ENCODE measurements at places on chromosomes 4 and X. TPM values are rescaled to one million over a fixed set of nuclear protein-coding genes. Genes with fewer than 3 reads are reported as not detected.

DNA sequence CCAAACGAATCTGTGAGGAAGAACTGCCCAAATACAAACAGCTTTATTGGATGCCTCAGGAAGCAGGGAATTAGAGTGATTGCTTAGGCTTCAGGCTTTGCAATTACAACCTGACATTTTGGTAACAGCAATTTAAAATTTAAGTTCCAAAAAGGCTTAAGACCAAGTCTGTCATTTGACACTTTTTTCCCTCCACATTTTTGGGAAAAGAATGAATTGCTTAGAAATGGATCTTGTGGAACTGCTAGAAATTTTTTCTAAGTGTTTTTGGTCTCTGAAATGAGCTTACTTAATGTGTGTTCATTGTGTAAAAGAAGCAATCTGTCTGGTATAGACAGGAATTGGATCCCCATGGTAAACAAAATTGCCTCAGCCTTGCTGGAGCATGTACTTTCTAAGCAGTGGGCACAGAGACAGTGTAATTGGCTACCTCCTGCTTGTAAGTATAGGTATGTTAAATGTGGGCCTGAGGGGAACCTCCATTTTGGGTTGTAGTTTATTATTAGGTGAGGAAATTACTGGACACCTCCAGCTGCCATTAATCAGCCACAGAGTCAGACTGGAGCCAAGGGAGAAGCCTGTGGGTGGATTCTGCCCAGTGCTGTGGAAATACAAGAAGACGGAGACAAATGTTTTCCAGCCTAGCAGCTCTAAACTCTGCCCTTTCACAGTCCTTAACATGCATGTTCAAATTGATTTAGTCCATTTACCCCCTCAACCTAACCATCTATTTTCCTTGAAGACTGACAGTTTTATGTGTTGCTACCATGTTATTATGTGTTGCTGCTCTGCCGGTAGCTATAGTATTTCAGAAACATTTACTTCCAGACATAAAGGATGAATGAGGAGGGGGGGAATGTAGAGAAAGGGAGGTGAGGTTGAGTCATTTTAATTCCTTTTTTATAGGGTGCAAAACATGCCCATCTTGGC lies 473.0 kb downstream of the SPRY1 start:
- H3K36me3 ChIP-seq: no peaks in the 10 kb centered on the region
- no peaks in the 10 kb centered on the region for H3K4me1 ChIP-seq
- no peak overlapping the region for H3K4me3 ChIP-seq
- no peak for DNase-seq
- H3K27me3 ChIP-seq: no peaks in the 10 kb centered on the region
- H3K27ac ChIP-seq: no peak overlapping the region

DNA sequence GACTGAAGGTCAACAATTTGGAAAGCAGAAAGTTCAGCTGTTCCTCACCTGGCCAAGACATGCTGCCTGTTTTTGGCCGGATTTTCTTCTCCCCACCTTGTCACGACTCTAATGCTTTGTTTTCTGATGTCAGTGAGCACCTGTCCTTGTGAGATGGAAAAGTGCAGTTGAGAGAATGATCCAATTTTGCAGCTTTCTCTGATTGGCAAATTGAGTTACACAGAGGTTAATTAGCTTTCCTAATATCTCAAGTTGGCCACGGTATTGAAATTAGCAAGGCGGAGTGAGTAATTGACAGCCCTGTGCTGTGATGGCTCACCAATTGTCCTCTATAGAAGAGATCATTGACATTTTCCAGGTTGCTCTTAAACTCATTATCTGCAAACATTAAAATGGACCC lies 126.8 kb upstream of the VCX3A start:
- no peak for DNase-seq
- no peaks in the 10 kb centered on the region for H3K27me3 ChIP-seq
- H3K36me3 ChIP-seq: no peaks in the 10 kb centered on the region
- no peak overlapping the region for H3K4me3 ChIP-seq

- H3K27ac ChIP-seq: no peak overlapping the region
- no peak overlapping the region for H3K4me3 ChIP-seq
- H3K4me1 ChIP-seq: peaks cover 10% of the 10 kb centered on the region
- H3K36me3 ChIP-seq: no peaks in the 10 kb centered on the region
- H3K27me3 ChIP-seq: no peaks in the 10 kb centered on the region
These were observed 306.3 kb downstream of the ANK2 start for GRCh38 chr4:113355550-113356371.

DNA sequence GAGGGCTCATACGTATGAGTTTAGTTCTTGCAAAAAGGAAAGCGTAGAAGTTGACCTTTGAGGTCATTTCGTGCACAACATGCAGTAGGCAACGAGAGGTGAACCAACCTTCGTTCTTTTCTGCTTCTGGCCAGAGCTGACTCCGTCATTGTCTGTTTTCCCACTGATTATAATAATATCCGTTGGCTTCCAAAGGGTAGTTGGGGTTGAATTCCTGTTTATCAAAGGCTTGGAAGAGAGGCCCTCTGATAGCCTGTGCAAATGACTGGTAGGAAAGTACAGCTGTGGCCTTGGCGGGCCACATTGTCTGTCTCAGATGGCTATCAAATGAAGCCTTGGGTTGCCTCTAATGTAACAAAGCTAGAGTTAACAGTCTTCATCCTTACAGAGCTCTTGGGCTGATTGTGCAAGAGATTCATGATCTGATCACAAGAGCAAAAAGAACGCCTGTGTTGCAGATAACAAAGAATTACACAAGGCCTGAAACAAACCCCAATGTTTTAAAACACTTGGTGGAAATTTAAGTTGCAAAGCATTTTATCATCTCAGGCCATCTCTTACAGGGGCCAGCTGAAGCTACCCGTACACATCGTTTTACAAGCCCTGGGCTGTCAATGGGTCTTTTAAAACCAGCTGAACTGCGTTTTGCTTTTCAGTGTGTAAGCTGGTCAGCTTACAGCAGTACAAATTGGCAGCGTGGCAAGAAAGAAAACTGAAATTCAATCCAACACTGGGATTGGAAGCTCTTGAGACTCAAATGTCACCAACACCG lies 46.1 kb upstream of the FAM9C start:
- H3K36me3 ChIP-seq: no peaks in the 10 kb centered on the region
- no peak overlapping the region for H3K4me3 ChIP-seq
- no peak for DNase-seq
- H3K27me3 ChIP-seq: no peaks in the 10 kb centered on the region
- H3K27ac ChIP-seq: peak overlapping the region; percentile 77

- H3K4me3 ChIP-seq: no peak overlapping the region
- no peak for DNase-seq
- H3K4me1 ChIP-seq: no peaks in the 10 kb centered on the region
- H3K36me3 ChIP-seq: no peaks in the 10 kb centered on the region
These were observed 738.0 kb upstream of the PITX2 start for GRCh38 chr4:111360906-111361305.

DNA sequence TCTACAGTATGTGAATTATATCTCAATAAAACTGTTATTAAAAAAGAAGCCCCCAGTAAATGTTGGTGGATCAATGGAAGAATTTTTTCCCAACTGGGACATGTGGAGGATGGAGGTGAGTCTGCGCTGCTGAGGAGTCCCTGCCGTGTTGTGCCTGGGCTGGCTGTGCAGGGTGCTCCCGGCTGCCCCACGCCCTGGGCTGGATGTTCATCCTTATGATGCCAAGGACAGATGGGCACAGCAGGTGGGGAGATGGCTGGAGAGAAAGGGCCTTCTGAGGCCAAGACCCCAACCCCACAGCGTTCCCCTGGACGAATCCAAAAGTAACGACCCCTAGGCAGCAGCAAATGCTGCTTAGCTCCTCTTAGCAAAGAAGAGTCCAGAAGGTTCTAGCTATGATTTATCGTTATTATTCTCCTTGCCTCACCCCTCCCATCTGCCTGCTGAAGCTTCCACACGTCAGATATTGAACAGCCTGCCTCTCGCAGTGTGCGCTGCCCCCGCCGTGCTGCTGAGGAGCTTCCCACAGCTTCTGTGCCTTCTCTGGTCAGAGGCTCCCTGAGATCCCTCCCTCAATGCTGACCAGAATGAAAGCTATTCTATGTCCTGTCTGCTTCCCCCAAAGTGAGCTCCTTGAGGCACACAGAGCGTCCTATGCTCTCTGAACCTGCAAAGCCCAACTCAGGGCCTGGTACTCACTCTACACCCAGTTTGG lies 26.5 kb downstream of the HMX1 start:
- H3K36me3 ChIP-seq: no peaks in the 10 kb centered on the region
- no peak overlapping the region for H3K27ac ChIP-seq
- no peak overlapping the region for H3K4me3 ChIP-seq
- H3K4me1 ChIP-seq: no peaks in the 10 kb centered on the region
- no peak for DNase-seq
- H3K27me3 ChIP-seq: no peaks in the 10 kb centered on the region

DNA sequence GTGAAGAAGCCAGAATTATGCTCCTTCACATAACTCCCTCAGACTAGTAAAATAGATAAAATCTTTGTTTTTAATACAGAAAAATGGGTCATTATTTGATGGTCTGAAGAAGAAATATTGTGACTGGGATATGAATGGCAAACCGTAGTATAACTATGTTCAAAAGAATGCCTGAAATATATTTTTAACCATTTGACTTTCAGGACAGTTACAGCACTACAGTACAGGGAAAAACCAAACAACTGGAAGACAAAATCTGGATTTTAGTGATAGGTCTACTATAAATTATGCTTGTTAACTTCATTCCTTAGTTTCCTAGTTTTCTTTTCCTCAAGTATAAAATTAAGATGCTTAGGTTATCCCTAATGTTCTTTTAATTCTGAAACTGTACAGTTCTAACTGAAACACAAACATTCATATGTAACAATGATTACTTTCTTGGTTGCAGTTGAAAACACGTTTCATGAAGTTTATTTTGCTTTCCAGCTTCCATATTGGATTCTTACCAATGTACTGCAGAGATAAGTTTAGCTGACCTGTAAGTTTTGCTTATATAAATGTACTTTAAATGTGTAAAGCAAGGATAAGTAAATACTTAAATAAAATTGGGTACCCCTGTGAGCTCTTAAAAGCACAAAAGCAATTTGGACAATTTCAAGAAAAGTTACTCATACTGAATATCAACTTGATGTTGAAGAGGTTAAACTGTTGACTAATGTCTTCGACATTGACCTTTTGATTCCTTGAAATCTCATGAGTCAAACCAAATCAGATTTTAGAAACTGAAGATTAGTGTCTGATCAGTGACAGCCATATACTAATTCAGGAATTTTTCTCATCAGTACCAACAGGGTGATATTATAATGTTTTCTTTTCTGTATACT lies 895 bp downstream of the AFP start:
- H3K27me3 ChIP-seq: no peaks in the 10 kb centered on the region
- no peak overlapping the region for H3K4me3 ChIP-seq
- H3K36me3 ChIP-seq: no peaks in the 10 kb centered on the region
- H3K27ac ChIP-seq: no peak overlapping the region

DNA sequence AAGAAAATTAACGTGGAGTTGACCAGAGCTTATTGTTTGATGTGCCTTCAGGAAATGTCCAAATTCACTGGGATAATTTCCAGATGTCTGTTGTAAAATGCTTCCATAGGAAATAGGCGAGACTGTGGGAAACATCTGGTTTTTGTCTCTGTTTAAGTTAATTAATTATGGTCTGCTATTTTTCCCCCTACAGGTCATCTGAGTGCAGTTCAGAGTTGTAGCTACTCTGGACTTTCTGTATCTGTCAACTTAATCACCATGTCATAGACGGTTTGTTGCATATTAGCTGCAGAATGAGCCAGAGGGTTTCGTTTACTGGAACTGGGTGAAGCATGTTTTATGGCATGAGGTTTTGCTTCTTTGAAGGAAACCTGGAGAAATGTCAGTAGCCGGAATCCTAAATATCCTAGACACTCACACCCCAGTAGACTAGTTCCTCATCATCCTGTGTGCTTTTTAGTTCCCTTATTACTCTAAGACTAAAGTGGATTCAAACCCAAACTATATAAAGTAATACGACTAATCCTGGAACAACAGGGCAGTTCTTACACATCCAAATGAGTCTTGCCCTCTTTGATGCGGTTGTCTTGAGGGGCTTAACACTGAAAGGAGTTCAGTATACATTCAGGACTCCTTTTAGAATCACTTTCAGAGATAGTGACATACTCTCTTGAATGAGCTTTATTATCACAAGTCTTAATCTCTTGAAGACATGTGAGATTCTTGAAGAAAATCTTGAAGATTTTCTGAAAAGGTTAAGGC lies 62.5 kb downstream of the PPEF1 start:
- no peak overlapping the region for H3K4me3 ChIP-seq
- H3K27me3 ChIP-seq: no peaks in the 10 kb centered on the region
- no peak for DNase-seq
- H3K4me1 ChIP-seq: no peaks in the 10 kb centered on the region
- no peaks in the 10 kb centered on the region for H3K36me3 ChIP-seq

ANTXR2 gene
- total RNA-seq: 37.2 TPM

AFF2 gene
- 1.0 TPM for total RNA-seq

POF1B gene
- total RNA-seq: 46.4 TPM

FGFR3 gene
- total RNA-seq: 175 TPM

GPR82 gene
- total RNA-seq: 0.11 TPM

All from esophagus squamous epithelium (tissue), 5 donors.